ENCODE measurements at places on chromosomes 6 and 20.
A peak's percentile ranks its signal among the peaks of the same experiment; 100 is the strongest.

DNA sequence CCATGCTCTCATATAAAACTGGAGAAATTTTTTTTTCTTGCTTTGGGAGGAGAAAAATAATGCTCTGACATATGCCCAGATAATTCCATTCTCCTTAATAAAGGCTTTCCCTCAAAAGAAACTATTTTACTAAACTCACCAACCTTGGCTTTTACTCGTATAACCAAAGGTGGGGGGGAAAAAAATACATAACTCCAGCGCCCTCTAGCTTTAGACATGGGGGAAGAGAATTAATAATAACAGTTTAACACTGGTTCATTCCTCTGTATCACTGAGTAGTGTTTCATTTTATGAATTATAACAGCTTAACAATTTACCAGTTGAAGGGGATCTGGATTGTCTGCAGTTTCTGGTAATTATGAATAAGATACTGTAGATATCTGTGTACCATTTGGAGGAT, 1226.1 kb downstream of the GRIK2 start:
- no peak for ATAC-seq

GRCh38 chr6:105608711-105609374, 206.0 kb upstream of the PREP start:
- ATAC-seq: no peak

DNA sequence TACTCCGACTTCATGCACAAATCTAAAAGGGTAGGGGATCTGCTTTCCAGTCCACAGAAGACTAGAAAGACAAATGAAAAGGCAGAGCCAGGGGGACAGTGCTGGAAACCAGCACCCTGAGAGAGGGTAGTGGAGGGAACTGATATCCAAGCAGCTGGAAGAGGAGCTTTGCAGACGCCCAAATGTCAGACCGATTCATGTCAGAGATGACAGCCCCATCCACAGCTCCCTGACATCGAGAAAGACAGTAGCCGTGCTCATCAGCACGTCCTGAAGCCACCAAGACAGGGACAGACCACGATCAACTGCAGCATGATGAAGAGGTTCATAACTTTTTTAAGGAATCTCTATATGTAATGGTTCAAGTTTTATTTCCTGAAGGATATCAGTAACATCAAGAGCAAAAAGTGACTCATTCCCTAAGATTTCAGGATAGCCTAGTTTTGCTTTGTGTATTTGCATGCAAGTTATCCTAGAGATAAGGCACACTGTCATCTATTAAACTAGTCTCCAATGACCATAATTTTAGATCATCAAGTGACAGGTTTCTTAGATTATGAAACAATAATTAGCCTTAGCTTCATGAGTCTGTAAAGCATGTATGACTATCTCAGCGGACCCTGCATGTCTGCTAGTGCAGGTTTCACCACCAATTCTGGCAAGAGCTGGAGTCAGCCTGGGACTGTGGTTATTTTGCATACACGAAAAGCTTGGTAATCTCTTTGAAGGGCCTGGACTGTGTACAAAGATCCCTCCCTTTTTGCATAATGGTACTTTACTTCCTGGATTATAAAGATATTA, 43.0 kb downstream of the PRDM1 start:
- ATAC-seq: peak; percentile 34

DNA sequence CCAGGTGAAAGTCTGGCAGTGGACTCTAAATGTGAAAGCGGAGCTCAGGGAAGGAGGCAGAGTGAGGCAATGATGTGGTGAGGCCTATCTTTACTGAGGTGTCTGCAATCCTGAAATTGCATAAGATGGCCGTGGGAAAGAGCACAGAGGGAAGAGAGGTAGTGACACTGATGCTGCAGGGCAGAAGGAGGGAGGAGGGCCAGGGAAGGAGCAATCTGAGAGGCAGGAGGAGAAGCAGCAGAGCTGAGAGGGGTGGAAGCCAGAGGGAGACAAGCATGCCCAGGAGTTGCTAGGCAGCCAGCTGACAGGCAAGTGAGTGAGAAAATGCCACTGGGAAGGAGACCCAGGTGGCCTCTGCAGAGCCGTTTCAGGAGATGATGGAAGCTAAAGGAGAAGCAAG, 97.4 kb upstream of the CNR1 start:
- ATAC-seq: no peak

GRCh38 chr6:104617591-104617990, 242.1 kb downstream of the HACE1 start:
- no peak for ATAC-seq

DNA sequence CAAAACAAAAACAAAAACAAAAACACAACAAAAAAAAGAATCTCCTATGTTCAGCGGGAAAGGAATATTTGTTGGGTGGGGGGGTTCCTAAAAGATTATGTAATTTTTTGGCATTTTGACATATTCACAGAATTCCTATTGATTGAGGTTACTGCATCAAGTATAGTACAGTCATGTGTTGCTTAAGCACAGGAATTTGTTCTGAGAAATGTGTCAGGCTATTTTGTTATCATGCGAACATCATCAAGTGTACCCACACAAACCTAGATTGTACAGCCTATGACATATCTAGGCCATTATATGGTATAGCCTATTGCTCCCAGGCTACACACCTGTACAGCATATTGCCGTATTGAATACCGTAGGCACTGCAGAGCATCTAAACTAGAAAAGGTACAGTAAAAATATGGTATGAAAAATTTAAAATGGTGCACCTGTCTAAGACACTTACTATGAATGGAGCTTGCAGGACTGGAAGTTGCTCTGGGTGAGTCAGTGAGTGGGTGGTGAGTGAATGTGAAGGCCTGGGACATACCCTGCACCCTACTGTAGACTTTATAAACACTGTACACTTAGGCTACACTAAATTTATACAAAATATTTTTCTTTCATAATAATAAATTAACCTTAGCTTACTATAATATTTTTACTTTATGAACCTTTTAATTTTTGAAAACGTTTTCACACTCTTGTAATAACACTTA, 110.6 kb downstream of the CDKAL1 start:
- ATAC-seq: peak; percentile 34

DNA sequence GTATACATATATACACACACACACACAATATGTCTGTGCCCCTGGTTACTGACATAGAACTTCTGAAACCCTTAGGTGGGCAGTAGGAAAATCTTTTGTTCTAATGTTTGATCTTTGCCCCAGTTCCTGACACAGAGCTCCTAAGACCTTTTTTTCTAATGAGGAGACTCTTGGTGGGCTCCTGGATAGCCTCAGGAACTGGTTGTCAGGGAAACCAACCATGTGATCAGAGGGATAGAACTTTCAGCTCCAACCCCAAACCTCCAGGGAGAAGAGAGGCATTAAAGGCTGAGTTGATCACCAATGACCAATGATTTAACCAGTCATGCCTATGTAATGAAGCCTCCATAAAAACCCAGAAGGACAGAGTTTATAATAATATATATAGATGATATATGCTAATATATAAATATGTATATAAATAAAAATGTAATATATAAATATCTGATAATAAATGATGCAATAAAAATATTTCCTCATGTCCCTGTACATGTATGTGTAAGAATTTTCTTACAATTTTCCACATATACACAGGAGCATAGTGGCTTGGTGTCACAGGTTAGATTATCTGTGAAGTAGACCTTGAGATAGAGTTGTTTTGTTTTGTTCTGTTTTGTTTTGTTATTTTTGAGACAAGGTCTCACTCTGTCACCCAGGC, 93.3 kb downstream of the GPX5 start:
- ATAC-seq: no peak

- no peak for ATAC-seq
Measured at GRCh38 chr6:170288091-170288631, 2.7 kb downstream of the DLL1 start.

GRCh38 chr6:13181393-13181792, 146.9 kb downstream of the TBC1D7 start:
- ATAC-seq: no peak

DNA sequence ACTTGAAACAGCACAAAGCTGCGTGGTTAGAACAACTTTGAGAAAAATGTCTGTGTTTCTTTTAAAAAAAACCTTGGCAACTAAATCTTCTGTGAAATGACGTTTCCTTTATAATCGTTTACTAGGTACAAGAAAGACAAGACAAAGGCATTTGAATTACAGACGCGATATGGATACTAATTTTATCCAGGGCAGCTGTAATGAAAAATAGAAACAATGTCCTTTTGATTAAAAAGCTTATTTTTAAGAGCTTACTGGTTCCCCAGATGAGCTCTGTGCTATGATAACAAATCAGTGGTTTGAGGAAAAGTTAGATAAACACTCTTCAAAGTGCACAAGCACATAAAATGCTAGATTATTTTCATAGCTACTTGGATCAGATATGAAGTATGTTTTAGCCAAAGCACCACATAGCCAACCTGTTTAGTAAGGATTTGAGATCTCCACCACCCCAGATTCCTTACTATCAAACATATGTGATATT, 1.6 kb upstream of the SYNCRIP start:
- ATAC-seq: no peak

DNA sequence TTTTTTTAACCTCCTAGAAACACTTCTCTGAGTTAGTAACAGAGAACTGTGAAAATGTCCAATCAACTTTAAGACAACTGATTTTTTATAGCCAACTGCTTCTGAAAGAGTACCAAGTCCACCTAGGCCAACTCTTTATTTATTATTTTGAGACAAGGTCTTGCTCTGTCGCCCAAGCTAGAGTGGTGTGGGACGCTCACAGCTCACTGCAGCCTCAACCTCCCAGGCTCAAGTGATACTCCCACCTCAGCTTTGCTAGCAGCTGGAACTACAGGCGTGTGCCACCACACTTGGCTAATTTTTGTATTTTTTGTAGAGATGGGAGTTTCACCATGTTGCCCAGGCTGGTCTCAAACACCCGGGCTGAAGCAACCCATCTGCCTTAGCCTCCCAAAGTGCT, 331.6 kb downstream of the RNGTT start:
- no peak for ATAC-seq

GRCh38 chr6:1871724-1872315, 262.1 kb downstream of the FOXC1 start:
- no peak for ATAC-seq

GRCh38 chr6:4581468-4582385, 194.5 kb upstream of the CDYL start:
- no peak for ATAC-seq

DNA sequence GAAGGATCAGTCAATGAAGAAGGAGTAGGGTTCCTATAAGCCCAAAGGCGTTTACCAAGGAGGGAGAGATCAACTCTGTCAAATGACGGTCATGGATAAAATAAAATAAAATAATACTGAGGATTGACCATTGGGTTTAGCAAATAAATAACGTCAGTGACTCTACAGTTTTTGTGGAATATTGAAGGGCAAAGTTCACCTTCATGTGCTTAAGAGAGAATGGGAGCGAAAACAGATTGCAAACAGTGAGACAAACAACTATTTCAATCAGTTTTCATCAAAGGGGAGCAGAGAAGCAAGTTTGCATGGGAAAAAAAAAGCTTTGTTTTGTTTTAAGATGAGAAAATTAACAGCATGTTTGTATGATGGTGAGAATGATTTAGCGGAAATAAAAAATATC, 17.6 kb upstream of the NT5DC1 start:
- ATAC-seq: no peak

GRCh38 chr20:31472395-31473330, 2.3 kb downstream of the DEFB124 start:
- no peak for ATAC-seq

GRCh38 chr6:83429857-83430610, 817 bp downstream of the ME1 start:
- no peak for ATAC-seq

DNA sequence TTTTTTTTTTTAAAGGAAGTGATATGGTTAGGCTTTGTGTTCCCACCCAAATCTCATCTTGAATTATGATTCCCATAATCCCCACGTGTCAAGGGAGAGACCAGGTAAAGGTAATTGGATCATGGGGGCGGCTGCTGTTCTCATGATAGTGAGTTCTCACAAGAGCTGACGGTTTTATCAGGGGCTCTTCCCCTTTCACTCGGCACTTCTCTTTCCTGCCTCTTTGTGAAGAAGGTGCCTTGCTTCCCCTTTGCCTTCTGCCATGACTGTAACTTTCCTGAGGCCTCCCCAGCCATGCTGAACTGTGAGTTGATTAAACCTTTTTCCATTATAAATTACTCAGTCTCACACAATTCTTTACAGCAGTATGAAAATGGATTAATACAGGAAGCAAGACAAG, 64.3 kb downstream of the ZFP64 start:
- ATAC-seq: no peak

- no peak for ATAC-seq
Measured at GRCh38 chr6:150881911-150882481, 16.5 kb downstream of the MTHFD1L start.

- ATAC-seq: no peak
Measured at GRCh38 chr6:22529866-22530265, 39.5 kb upstream of the HDGFL1 start.

GRCh38 chr6:155183095-155183494, 80.7 kb upstream of the CLDN20 start:
- no peak for ATAC-seq

- ATAC-seq: no peak
Measured at GRCh38 chr20:57383447-57384347, 7.5 kb upstream of the RBM38 start.

DNA sequence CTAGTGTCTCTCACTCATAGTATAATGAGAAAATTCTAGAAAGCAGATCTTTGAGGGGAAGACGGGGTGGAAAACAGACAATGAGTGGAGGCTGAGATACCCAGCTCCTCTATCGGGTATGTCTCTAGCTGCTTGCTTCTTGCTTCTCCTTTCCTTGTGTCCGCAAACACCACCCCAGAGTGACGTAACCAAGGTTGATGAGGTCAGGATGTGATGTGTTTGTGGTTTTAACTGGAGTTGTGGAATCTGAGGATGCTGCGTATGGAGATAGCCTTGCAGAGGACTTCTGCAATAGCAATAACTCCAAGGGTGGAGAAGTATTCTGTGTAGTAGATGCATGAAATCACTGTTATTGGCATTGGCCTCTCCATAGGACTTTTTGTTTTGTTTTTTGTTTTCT, 132.7 kb upstream of the IFNGR1 start:
- ATAC-seq: no peak

- no peak for ATAC-seq
Measured at GRCh38 chr6:160301339-160301738, 42.7 kb upstream of the SLC22A2 start.

GRCh38 chr6:170295510-170296422, 4.9 kb upstream of the DLL1 start:
- peak; percentile 76 for ATAC-seq

DNA sequence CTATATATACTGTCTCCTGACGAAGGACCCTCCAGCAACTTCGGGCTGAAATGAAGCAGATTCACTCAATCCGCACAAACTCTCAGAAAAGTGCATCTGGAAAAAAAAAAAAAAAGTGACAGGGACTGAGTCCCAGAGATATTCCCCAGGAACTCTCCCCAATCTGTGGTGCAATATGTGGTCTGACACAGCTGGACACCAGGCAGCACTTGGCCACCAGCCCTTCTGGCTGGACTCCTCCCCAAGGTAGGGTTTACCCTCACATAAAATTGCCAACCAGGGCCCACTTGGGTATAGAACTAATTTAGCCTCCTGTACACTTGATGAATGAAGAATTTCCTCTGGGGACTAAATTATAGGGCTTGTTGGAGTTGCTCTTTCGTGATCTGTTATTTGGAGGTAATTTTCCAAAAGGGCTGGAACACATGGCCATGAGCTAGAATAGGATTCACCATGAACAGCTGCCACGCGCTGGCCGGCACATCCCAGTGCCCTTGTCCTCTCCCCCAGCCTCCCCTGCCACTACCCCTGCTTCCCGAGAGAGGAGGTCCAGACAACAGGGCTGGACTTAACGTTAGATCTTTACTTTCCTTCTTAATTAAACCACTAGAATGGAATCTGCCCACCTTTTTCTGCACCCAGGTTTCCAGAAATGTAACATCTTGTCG, 379.2 kb downstream of the BMP2 start:
- ATAC-seq: no peak
